ENCODE measurements at places on chromosomes 2 and 18.

DNA sequence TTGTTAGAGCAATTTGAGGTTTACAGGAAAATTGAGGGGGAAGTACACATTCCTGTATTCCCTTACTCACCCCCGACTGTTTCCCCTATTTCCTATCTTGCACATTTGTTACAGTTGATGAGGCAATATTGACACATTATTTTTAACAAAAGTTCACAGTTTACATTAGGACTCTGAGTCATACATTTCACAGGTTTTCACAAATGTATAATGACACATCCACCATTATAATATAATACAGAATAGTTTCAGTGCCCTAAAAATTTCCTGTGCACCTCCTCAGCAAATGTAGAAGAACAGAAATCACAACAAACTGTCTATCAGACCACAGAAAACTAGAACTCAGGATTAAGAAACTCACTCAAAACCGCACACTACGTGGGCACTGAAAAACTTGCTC lies 160.6 kb upstream of the RMP24 start:
- no peak for DNase-seq

GRCh38 chr2:84899304-84900204 lies 5.9 kb upstream of the TMSB10 start:
- DNase-seq = no peak

DNA sequence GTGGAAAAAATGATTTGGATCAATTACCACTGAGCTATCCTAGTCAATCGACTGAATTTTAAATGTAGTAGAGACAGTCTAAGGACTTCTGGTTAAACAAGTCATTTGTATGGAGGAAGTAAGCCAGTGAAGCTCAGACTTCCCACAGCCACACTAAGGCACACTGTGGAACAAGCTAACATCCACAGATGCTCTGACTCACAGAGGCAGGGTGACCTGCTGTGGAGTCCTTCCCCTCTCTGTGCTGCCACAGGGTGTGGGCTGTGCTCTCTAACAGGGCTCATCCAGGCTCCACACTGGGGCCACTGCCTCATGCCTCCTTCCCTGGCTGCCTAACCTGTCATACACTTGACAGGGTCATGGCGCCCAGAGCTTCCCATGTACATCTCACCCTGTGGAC lies 351.0 kb downstream of the GALR1 start:
- DNase-seq = no peak

- DNase-seq = no peak
Observed at GRCh38 chr2:238169708-238170251, 11.0 kb downstream of the ERFE start.

Data from stimulated activated naive CD8-positive, alpha-beta T cell treated with anti-CD3 and anti-CD28 coated beads, Interleukin-15, amount 100 ng/mL, for 72 hours (primary cell).